ENCODE measurements at places on chromosomes 4 and X.

DNA sequence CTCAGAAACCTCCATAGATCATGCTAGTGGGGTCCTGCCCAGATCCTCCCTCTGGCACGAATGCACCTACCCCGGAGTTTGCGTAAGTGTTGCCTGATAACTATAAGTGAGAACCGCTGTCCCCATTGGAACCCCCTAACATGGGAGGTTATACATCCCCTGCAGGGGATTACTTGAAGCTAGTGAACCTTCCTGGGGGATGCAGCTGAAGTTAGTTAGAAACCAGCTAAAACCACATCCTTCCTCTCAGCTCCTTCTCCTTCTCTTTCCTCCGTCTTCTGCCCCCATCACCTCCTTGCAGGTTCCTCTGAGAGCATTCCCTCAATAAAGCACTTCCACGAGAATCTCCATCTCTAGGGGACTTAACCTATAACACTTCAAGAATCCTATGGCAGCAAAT lies 95.0 kb downstream of the ZNF827 start:
- no peak for DNase-seq

- no peak for DNase-seq
Observed at GRCh38 chr4:169051761-169052593, 41.9 kb upstream of the CBR4 start.

DNA sequence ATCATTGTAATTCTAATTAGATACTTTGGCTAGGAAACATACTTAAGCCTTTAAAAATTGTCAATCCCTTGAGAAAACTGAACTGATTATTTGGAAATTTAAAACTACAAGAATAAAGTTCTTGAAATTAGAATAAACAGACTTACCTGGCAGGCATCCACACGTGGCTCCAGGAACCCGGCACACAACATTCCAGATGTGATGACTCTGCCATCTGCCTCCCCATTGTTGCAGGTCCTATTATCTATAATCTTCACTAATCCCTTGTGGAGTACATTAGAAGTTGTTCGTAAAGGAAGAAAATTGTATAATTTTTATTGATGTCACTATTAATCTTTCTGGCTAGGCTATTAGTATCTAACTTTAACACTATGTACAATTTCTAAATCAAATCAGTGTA lies 16.2 kb upstream of the GNRHR start:
- no peak for DNase-seq

- peak; percentile 78 for DNase-seq
Observed at GRCh38 chrX:125378770-125379169, 59.1 kb downstream of the TEX13C start.

- DNase-seq = no peak
Observed at GRCh38 chr4:4880492-4880891, 21.0 kb downstream of the MSX1 start.

DNA sequence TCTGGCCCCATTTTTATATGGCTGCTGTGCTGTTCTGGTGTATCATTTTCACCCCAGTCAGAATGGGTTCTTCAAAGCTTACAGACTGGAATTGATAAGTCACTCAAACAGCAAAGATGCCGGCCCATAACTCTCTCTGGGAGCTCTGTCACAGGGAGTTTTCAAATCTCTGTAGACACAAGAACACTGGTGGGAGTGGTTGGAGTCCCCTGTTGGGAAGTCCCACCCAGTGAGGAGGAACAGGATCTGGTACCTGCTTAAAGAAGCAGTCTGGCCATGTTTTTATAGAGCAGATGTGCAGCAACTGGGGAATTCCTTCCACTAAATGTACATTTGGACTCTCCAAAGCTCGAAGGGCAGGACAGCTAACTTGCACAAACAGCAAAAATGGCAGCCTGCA lies 69.3 kb upstream of the UGT2B7 start:
- no peak for DNase-seq

- DNase-seq = no peak
Observed at GRCh38 chr4:159027535-159027934, 75.3 kb upstream of the RAPGEF2 start.

DNA sequence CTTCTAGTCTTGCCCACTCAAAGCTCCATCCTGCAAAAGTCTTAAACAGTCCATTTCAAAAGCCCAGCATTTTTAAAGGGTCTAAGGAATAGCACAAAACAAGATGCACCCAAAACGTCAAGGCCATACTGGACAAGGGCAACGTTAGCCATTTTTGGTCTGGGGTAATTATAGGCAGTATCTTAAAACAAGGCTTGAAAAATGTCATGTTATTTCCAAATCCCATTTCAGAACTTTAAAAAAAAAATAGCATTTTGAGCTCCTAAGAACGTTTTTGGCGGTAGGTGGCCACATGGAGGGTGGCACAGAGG lies 584 bp upstream of the TMEM165 start:
- no peak for DNase-seq

GRCh38 chr4:117001077-117001476 lies 84.3 kb downstream of the TRAM1L1 start:
- no peak for DNase-seq

GRCh38 chr4:19123681-19124080 lies 1102.1 kb upstream of the LCORL start:
- DNase-seq = no peak

- DNase-seq = no peak
Observed at GRCh38 chrX:38890326-38890725, 89.1 kb downstream of the MID1IP1 start.

- no peak for DNase-seq
Observed at GRCh38 chr4:34950926-34951325, 1293.4 kb downstream of the ARAP2 start.
